Posterior vena cava (tissue), 2 donors: ENCODE measurements at places on chromosomes 4 and X. TPM values are rescaled to one million over a fixed set of nuclear protein-coding genes. Genes with fewer than 3 reads are reported as not detected.

The PLK4 gene
- total RNA-seq: 1.7 TPM

- DNase-seq: no peak
These were observed 201.7 kb upstream of the ANK2 start for GRCh38 chr4:112847781-112848180.

The PRPS1 gene
- 30.2 TPM for total RNA-seq

The GK gene
- 8.3 TPM for total RNA-seq

DNA sequence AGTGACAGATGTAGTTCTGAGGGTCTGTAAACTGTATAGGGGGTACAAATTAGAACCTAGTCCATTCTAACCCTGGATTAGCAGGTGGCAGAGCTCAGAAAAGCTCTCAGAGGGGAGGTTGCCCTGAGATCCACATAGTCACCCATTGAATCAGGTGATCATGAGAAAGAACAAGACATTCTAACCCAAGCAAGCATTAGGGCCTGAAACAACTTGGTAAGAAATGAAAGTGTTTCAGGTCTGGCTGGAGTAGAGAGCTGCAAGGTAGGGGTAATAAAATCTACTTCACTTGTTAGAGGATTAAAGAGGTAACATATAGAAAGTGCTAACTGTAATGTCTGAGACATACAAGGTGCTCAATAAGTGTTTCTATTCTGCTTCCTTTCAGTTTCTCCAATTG, 8.8 kb upstream of the BMP2K start:
- DNase-seq: no peak
